ENCODE measurements at places on chromosomes 1 and 21. TPM values are rescaled to one million over a fixed set of nuclear protein-coding genes. Genes with fewer than 3 reads are reported as not detected.

The SLFNL1 gene
- 0.28 TPM for total RNA-seq

The LORICRIN gene
- total RNA-seq = not detected

The SEMA4A gene
- 0.57 TPM for total RNA-seq

The CLEC20A gene
- not detected for total RNA-seq
